ENCODE measurements at places on chromosomes 5 and 9. TPM values are rescaled to one million over a fixed set of nuclear protein-coding genes. Genes with fewer than 3 reads are reported as not detected.

Gene ERGIC1
- total RNA-seq: 53.5 TPM

- no peak for DNase-seq
- no peak overlapping the region for H3K4me3 ChIP-seq
- no peaks in the 10 kb centered on the region for H3K27me3 ChIP-seq
- no peaks in the 10 kb centered on the region for H3K4me1 ChIP-seq
- H3K36me3 ChIP-seq: no peaks in the 10 kb centered on the region
Observed at GRCh38 chr9:32832346-32832745, 49.0 kb downstream of the TMEM215 start.

DNA sequence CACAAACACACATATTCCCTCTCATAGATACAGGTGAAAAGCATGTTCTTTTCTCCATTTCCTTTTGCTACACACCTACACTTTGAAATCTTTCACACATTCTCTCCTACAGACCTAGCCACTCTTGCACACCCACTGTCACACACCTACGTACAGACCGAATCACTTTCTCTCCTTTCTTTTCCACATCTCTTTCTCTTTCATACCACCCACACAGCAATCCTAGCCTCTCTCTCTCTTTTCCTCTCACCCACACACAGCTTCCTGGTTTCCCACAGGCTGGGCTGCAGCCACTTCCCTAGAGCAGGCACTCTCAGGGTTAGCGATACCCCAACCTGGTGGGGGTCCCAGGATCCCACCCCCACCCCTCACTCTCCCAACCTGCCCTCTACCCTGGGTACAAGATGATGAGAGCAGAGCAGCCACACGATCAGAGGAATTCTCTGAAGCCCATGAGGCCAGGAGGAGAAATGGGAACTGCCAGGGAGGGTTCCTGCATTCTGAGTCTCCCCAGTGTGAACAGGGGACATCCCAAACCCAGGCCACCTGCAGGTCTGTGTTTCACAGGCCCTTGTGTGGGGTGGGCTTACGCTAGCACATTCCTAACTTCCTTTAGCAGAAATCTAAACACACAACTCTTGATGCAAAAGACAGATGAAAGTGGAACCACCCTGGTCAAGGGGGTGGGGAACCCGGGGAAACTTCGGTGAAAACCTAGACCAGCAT lies 17.1 kb upstream of the SYNPO start:
- H3K4me1 ChIP-seq: peaks cover 20% of the 10 kb centered on the region
- no peaks in the 10 kb centered on the region for H3K36me3 ChIP-seq
- H3K27me3 ChIP-seq: no peaks in the 10 kb centered on the region

DNA sequence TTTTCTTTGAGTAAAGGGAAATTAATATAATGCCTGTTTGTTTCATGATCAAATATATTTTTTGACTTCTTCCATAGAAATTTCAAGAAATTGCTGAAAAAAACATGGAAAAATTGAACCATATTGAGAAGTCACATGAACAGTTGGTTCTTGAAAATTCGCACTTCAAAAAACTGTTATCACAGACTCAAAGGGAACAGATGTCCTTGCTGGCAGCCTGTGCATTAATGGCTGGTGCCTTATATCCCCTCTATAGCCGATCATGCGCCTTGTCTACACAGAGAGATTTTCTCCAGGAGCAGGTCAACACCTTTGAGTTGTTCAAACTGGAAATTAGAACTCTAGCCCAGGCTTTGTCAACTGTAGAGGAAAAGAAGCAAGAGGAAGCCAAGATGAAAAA lies 191.4 kb downstream of the CCDC171 start:
- no peak overlapping the region for H3K27ac ChIP-seq
- DNase-seq: no peak
- H3K4me1 ChIP-seq: no peaks in the 10 kb centered on the region
- H3K27me3 ChIP-seq: no peaks in the 10 kb centered on the region
- H3K4me3 ChIP-seq: no peak overlapping the region

- H3K4me1 ChIP-seq: no peaks in the 10 kb centered on the region
- H3K27ac ChIP-seq: no peak overlapping the region
- H3K36me3 ChIP-seq: no peaks in the 10 kb centered on the region
- no peaks in the 10 kb centered on the region for H3K27me3 ChIP-seq
- no peak overlapping the region for H3K4me3 ChIP-seq
- no peak for DNase-seq
Observed at GRCh38 chr5:125181159-125181558, 434.7 kb upstream of the ZNF608 start.

DNA sequence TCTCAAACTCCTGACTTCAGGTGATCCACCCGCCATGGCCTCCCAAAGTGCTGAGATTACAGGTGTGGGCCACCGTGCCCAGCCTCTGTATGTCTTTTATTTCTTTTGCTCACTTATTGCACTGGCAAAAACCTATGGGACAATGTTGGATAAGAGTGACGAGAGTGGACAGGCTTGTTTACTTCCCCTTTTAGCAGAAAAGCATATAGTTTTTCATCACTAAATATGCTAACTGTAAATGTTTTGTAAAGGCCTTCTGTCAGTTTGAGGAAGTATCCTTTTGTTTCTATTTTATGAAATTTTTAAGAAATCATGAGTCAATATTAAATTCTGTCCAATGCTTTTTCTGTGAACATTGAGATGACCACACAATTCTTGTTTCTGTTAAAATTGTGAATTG lies 103.3 kb downstream of the AUH start:
- peaks cover 4% of the 10 kb centered on the region for H3K4me1 ChIP-seq
- no peaks in the 10 kb centered on the region for H3K27me3 ChIP-seq
- no peak for DNase-seq
- H3K27ac ChIP-seq: no peak overlapping the region
- H3K4me3 ChIP-seq: no peak overlapping the region

DNA sequence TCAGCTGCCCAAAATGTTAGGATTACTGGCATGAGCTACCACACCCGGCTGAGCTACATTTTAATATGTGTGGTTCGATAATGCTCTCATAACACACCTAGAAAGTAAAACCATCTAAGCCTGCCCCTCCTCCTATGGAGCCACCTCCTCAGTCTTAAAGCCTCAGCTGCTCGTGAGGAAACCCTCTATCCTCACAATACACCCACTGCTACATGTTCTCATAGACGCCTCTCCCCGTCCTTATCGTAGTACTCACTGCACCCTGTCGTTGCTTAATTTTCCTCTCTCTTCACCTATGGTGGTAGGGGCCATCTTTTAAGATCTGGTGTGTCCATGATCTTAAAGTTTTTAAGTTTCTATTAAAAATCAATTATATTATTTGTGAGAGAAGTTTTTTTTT lies 72.9 kb downstream of the RCL1 start:
- H3K36me3 ChIP-seq: peaks cover 16% of the 10 kb centered on the region
- no peak overlapping the region for H3K4me3 ChIP-seq
- H3K4me1 ChIP-seq: no peaks in the 10 kb centered on the region
- H3K27me3 ChIP-seq: no peaks in the 10 kb centered on the region
- DNase-seq: no peak

GRCh38 chr9:130138791-130139190 lies 33.4 kb upstream of the NCS1 start:
- no peaks in the 10 kb centered on the region for H3K27me3 ChIP-seq
- H3K36me3 ChIP-seq: peaks cover 19% of the 10 kb centered on the region
- peaks cover 10% of the 10 kb centered on the region for H3K4me1 ChIP-seq

DNA sequence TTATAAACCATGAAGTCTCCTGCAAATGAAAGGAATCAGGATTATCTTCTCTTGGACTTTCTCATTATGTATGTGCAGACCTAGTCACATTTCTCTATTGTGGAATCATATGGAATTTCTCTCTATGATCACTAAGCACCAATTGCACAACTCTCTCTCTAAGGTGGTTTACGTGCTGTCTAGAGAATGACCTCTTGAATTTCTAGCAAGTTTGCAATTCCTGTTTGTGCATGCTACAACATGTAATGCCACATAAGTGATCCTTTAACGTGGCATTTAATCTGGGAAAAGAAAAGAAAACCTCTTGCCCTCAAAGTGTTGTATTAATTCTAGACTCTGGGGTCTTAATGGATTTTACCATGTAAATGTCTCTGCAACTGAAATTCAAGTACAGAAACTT lies 5.0 kb upstream of the PPP2R2B start:
- peaks cover 5% of the 10 kb centered on the region for H3K4me1 ChIP-seq
- no peak overlapping the region for H3K4me3 ChIP-seq
